CD4-positive, alpha-beta memory T cell (primary cell): ENCODE measurements at places on chromosomes 4 and X.

DNA sequence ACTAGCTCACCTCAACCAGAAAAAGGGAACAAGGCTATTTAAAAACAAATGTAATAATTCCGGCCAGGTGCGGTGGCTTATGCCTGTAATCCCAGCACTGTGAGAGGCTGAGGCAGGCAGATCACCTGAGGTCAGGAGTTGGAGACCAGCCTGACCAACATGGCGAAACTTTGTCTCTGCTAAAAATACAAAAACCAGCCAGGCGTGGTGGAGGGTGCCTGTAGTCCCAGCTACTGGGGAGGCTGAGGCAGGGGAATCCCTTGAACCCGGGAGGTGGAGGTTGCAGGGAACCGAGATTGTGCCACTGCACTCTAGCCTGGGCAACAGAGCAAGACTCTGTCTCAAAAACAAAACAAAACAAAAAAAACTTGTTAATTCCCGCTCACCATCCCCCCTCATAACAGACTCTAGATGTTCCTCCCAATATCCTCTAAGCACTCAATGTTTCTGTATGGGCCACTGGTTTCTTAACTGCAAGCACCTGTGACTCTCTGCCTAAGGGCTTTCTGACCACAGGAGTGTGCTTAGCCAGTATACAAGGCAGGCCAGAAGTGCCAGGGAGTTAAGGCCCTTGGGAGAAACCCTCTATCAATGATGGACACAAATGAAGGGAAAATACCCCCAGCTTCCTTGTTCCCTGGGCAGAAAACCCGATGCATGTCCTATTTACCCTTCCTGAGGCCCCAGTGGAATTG, 21.0 kb upstream of the THOC2 start:
- no peak for DNase-seq

DNA sequence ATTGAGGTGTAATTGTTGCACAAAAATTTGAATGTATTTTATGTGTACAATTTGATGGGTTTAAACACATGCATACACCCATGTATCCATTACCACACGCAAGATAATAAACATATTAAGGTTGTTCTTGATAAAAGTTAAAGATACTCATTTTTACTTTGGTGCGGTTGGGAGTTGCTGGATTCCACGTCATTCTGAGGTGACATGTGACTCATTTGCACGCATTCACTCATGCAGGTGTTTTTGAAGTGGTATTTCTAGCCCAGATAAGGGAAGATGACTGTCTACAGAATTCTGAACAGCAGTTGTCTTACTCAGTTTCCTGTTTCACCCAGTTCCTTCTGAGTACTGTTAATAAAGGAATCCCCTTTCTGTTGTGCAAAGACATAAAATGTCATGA, 142.0 kb downstream of the RTL3 start:
- peak; percentile 88 for DNase-seq

- DNase-seq = no peak
Measured at GRCh38 chr4:125432078-125432477, 117.3 kb downstream of the FAT4 start.

DNA sequence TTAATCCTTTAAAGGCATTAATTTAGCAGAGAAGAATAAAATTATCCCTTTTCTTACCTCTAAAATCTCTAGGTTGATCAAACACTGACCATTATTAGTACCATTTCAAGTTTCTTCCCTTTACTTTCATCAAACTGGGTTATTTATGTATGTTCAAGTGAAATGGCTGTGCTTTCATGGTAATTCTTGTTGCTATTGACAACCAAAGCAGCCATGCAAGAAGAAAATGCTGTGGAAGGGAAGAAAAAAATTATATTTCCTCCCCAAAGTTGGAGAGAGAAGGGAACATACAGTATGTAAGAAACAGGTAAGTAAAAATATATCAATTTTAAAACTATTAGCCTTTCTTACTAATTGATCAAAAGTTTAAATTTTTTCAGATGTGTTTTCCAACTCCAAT, 16.2 kb downstream of the NPNT start:
- no peak for DNase-seq

GRCh38 chr4:5824635-5825034, 68.3 kb downstream of the CRMP1 start:
- DNase-seq = no peak

- no peak for DNase-seq
Measured at GRCh38 chr4:26248647-26249046, 72.2 kb upstream of the RBPJ start.
